ENCODE measurements at places on chromosomes 4 and X.

DNA sequence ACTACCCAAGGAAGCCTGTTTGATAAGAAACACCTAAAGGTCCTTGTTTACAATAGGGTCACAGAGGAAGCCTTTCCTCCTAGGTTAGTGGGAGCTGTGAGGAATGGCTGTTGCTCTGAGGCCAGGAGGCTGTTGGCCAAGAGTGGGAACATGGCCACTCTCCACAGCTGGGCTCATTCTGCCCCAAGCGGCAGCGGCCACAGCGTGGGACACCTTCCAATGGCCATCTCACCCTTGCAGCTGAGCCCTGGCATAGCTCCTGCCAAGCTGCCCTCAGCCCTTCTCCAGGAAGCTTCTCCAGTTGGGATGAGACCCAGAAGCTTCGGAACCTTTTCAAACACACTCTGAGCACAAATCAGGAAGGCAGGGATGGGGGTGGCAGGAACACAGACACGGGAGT is 111.8 kb upstream of the MAP3K15 start:
- DNase-seq, result no peak

GRCh38 chrX:131821945-131822622 is 201.0 kb upstream of the STK26 start:
- no peak for DNase-seq

DNA sequence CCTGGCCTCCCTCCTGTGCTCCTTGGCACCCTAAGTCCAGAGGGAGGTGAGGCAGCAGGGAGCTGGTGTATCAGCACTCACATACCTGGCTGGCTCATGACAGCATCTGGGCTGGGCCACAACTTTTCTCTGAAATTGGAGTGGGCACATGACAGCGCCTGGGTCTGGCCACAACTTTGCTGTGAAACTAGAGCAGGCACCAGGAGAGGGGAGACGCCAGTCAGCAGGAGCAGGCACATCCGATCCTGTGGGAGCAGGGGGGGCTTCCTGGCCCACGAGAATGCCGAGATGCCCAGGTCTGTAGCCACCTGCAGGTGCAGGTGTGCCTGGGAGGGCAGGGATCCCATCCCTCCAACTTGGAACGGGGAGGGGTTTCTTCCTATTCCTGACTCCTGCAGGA is 69.7 kb upstream of the PPP3CA start:
- DNase-seq, result no peak

- no peak for DNase-seq
Observed at GRCh38 chrX:50644496-50644895, 169.5 kb downstream of the SHROOM4 start.

- DNase-seq, result no peak
Observed at GRCh38 chrX:118074196-118074595, 42.4 kb downstream of the KLHL13 start.

GRCh38 chrX:143472347-143472938 is 44.8 kb downstream of the SPANXN3 start:
- no peak for DNase-seq
